ENCODE measurements at places on chromosomes 5 and 9.

- no peak for DNase-seq
These were observed 171.5 kb downstream of the SSBP2 start for GRCh38 chr5:81579262-81579924.

- no peak for DNase-seq
These were observed 241.1 kb upstream of the KLF4 start for GRCh38 chr9:107730666-107731065.

DNA sequence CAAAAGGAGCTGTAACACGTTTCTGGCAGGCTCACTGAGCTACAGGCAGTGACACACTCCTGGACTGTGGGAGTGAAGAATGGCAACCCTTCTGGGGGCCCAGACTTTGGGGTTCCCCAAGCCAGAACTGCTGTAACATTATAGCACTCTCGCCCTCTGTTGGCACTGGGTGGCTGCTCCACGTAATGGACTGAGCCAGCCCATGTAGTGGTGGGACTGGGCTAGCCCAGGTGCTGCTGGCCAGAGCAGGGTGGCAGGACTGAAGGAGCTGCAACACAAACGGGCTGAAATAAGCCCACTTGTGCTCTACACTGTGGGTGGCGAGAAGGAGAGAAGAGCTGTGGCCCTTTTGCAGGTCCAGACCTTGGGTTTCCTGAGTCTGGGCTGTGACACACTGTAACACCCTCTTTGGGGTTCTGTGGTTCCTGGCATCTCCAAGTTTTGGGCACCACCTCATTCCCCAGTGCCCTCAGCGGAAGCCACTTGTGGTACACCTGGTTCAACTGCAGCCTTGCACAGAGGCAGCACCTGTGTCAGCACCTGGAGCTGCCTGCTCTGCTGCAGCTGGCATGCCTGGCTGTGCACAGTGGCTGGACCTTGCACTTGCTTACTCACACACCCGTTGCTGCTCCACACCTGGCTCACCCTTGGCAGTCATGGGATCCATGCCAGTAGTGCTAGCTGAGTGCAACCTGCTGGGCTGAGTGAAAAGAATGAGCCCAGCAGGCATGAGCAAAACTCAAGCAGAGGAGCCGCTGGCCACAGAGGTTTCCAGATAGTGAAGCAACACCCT, 95.0 kb upstream of the PRR16 start:
- no peak for DNase-seq

GRCh38 chr9:104784098-104784497, 20.2 kb downstream of the NIPSNAP3B start:
- no peak for DNase-seq

- no peak for DNase-seq
These were observed 154.0 kb downstream of the FRMD3 start for GRCh38 chr9:83384214-83384613.

- no peak for DNase-seq
These were observed 192.1 kb downstream of the SPATA31D1 start for GRCh38 chr9:82180711-82181110.

DNA sequence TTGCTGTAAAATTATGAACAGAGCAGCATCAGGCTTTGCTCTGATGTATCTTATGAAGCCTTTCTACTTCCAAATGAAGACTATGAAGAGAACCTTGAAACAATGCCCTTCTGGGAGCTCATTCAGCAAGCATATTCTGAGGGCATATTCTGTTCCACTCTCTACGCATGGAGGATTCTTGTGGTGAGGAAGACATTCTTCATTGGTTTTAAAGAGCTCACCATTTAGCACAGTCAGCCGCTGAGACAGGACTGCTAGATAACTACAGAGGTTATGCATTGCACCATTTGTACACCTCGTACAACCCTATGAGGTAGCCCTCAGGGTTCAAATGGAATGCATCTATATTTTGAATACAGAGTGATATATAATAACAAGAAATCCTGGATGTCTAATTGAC, 61.0 kb downstream of the INVS start:
- DNase-seq, result no peak

GRCh38 chr9:18566121-18566520, 92.2 kb downstream of the ADAMTSL1 start:
- no peak for DNase-seq

- no peak for DNase-seq
These were observed 242.2 kb downstream of the CSNK1G3 start for GRCh38 chr5:123753937-123754891.

DNA sequence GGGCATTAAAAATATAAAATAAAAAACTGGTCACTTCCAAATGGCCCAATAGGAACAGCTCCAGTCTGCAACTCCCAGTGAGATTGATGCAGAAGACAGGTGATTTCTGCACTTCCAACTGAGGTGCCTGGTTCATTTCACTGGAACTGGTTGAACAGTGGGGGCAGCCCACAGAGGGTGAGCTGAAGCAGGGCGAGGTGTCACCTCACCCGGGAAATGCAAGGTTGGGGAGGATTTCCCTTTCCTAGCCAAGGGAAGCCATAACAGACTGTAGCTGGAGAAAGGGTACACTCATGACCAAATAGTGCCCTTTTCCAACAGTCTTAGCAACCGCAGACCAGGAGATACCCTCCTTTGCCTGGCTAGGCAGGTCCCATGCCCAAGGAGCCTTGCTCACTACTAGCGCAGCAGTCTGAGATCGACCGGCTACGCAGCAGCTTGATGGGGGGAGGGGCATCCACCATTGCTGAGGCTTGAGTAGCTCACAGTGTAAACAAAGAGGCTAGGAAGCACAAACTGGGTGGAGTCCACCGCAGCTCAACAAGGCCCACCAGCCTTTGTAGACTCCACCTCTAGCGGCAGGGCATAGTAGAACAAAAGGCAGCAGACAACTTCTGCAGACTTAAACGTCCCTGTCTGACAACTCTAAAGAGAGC, 12.7 kb downstream of the RLN1 start:
- no peak for DNase-seq

DNA sequence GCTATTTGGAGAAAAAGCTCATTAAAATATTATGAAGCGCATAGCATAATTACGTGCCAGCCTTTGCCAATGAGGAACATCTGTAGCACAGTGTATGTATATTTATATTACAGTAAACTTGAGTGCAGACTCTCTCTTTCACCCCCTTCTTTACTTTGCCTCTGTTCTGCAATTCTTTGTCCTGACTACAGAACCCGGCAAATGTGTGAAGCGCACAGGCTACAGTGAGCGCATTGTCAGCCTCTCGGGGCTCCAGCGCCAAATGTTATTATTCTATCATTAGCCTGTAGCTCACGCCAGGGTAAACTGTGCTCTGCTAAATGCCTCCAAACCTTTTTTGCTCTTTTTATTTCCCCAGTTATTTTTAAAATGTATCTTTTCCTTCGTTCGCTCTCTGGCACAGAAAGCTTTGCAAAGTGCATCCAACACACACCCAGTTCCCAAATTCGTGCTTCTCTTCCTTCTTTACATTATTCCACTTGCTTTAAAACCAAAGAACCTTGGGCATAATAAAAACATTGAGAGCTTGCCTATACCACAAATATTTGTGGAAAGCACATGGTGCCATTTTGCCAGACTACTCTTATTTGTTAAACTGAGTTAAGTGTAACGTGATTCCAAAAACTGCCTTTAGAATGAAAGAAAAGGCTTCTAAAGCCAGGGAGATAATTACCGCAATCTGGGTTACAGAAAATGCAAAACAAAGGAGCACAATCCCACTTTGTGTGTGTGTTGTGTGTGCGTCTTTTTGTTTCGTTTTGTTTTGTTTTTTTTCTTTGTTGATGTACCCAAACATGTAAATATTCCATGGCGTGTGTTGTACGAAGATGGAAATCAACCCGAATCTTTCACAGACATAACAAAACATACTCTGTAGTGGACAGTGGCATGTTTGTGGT, 164.1 kb upstream of the MPDZ start:
- no peak for DNase-seq

DNA sequence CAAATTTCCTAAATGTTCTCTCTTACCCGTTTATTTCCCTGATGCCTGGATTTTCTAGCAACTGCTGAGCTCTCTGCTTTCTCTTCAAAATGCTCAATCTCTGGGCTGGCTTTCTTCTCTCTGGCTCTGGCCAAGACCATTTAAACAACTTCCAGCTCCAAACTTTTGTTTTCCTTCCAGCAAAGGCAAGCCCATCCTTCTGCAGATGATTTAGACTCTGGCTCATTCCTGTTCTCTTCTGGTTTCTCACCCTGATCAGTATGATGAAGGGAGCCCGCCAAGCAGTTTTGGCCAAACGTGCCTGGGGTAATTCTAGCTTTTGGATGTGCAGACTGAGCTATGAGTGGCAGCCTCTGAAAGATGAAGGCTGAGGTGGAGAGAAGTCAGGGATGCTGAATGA, 78.1 kb downstream of the HSPA4 start:
- no peak for DNase-seq

- no peak for DNase-seq
These were observed 19.2 kb downstream of the MARCHF3 start for GRCh38 chr5:127011153-127011552.

DNA sequence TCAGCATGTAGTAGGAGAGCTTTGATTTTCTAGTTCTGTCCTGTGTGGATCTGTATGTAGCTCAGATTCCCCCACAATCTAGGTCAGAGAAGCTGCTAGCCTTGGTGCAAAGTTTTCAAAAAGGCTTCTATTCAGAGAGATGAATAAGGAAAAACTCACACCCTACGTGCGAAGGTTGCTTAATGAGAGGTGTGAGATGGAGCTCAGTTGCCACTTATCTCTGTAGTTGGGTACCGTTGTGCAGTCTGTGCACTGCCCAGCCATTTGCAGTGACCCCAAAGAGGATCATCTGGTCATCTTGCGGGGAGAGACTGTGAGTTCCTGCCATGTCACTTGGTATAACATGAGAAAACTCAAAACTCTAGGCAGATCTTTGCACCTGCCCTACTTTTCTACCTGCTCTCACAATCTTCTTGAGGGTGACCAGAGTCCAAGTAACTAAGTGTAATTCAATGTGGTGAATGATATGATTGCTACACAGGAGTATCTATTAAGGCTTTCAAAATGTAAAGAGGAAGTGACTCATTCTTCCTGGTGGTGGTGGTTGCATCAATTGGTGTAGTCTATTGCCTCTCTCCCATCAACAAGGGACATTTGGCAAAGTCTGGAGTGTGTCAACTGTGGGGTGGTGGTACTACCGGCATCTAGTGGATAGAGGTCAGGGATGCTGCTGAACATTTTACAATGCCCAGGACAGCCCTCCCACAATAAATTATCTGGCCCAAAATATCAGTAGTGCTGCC, 65.2 kb downstream of the TMC1 start:
- peak; percentile 64 for DNase-seq

- no peak for DNase-seq
These were observed 180.2 kb downstream of the HSPA4 start for GRCh38 chr5:133232011-133232410.

GRCh38 chr5:72417333-72418062, 89.7 kb downstream of the ZNF366 start:
- DNase-seq, result no peak

DNA sequence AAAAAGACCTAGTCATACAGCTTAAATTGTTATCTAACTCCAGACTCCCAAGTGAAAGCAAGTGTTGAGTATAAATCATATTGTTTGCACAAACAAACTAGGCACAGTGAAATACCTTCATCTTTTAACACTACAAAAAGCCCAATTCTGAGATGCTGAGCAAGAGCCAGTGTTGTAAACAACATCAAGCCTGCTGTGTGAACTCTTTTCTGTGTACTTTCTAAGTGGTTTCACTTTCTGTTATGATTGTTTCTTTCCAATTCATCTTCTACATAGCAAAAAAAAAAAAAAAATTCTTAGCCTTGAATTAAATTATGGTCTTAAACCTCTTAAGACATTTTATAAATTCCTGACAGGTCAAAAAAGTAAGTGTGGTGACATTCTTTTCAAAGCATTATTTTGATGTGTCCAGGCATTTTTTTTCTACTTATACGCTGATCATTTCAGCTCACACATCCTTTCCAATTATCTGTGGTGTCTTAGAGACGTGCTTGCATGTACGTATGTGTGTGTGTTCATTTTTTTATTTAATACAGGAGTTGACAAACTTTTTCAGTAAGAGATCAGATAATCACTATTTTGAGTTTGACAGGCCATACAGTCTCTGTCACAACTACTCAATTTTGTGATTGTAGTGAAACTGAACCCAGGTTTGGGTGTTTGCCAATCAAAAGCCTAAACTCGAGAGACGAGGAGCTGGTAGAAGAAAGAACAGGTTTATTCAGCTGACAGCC, 556.1 kb downstream of the CDH9 start:
- DNase-seq, result no peak

- DNase-seq, result no peak
These were observed 4.9 kb upstream of the ADRA1B start for GRCh38 chr5:159911349-159911748.

DNA sequence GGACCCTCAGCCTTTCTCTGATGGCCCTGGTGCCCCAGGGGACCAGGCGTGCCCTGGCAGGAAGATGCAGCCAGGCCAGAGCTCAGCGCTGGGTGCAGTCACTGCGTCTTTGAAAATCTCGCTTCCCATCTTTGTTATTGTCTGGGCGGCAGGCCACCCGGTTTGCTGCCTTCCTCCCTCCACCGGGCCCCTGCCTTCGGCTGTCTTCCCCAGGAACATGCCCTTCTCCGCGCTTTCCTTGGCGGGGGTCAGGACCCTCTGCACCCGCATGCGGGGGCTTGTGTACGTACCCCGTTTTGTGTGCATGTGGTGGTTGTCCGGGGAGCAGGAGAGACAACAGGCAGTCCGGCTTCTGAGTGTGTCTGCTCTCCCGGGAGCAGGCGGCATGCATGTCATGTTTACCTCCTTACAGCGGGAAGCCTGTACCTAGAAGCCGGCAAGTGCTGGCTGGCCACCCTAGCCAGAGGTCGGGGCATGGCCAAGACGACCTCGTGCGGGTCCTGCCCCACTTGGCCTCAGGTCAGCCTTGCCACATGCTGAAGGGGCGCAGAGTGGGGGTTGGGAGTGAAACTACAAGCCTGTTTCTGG, 49.5 kb downstream of the DAB2IP start:
- DNase-seq, result no peak

DNA sequence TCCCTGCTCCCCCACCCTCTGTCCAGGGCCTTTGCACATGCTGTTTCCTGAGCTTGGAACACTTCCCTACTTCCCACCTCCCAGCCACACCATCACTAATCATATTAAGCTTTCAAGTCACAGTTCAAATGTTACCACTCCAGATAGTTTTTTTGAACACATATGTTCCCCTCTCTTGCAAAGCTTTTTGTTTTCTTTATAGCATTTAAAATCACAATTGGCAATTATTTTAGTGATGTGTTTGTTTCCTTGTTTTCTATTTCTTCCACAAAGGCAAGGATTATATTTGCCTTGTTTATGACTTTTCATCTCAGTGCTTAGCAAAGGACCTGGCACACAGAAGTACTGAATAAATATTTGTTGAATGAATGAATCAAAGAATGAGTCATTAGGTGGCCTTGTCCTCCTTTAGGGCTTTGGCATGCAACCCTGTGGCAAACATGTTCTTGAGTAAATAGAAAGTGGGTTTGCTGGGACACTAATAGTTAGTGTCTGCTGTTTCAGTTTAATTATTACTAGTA, 386.8 kb downstream of the FGF10 start:
- no peak for DNase-seq

- DNase-seq, result no peak
These were observed 2.9 kb downstream of the NSMF start for GRCh38 chr9:137456061-137456863.

GRCh38 chr5:75951716-75952115, 131.5 kb upstream of the SV2C start:
- no peak for DNase-seq

Data from right atrium auricular region (tissue), 2 donors.